Muscle of leg (tissue), 16 donors: ENCODE measurements at places on chromosomes 6 and 20. TPM values are rescaled to one million over a fixed set of nuclear protein-coding genes. Genes with fewer than 3 reads are reported as not detected.

The FNDC1 gene
- total RNA-seq = 73.6 TPM

The CPNE5 gene
- total RNA-seq = 4.9 TPM

The TFAP2D gene
- total RNA-seq = not detected

The NFATC2 gene
- 3.8 TPM for total RNA-seq
